ENCODE measurements at places on chromosomes 1 and 21.

GRCh38 chr1:26529405-26529654 is 231 bp upstream of the RPS6KA1 start:
- peak; percentile 44 for DNase-seq

GRCh38 chr1:6421266-6421665 is 1.5 kb upstream of the HES2 start:
- no peak for DNase-seq

DNA sequence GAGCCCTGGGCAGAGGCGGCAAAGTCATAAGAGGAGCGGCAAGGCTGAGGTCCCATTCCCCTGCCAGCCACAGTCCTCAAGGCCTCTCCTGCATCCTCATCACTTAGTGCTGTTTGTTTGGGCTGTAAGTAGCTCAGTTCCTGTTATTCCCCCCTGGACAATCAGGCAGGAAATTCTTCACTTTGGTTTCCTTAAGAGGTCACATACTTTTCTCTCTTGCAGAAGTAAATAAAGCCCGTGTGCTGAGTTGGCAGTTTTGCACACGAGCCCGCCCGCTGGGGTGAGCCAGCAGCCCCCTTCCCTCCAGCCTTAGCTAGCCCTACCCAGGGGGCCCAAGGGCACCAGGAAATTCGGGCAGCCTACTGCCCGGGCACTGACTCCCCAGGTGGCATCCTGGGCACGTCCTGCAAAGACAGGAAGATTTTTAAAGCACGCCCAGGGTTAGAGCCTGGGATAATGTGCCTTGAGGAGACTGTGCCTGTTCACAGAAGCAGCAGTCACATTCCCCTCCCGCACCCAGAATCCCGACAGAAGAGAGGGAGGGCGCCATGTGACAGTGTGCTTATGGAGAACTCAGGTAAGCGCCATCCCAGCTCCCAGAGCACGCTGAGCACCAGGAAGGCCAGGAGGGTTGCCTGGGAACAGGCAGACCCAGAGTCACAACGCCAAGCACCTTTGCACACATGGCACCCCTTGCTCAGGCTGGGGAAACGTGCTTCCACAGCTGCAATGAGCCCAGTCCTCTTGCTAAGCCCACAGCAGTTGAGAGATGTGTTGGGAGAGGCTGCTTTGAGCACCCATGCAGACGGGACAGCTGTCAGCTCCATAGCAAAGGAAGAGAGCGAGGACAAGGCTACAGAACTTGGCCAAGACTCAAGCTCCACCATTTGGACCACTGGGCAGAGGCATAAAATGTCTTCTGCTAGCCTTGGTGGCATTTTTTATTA is 144.5 kb upstream of the TMEM51 start:
- no peak for DNase-seq

GRCh38 chr1:15918962-15919715 is 56.8 kb downstream of the ZBTB17 start:
- no peak for DNase-seq

- no peak for DNase-seq
These were observed 310.0 kb upstream of the SPAG17 start for GRCh38 chr1:118494998-118495397.

- DNase-seq = no peak
These were observed 11.0 kb upstream of the PRKCZ start for GRCh38 chr1:2039251-2039650.
